ENCODE measurements at places on chromosomes 4 and X.

GRCh38 chr4:52903273-52903672 is 41.2 kb downstream of the RASL11B start:
- DNase-seq = no peak

DNA sequence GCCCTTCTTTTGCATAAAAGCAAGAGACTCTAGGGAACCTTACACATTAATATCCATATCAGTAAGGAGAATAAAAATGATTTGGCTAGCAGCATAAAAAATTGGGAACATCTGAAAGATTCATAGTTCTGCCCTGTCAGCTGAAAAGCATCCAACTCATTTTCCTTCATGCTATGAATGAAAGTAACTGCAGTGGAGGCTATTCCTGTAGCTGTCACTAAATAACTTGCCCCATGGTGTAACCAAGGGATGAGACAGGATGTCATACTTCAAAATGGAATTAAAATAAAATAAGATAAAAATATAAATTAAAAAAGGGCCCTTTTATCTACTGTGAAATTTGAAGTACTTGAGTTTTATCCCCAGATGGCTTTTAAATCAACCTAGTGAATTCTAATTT is 878.8 kb downstream of the C4orf33 start:
- DNase-seq = no peak

GRCh38 chrX:2484256-2484655 is 16.5 kb downstream of the DHRSX start:
- no peak for DNase-seq

DNA sequence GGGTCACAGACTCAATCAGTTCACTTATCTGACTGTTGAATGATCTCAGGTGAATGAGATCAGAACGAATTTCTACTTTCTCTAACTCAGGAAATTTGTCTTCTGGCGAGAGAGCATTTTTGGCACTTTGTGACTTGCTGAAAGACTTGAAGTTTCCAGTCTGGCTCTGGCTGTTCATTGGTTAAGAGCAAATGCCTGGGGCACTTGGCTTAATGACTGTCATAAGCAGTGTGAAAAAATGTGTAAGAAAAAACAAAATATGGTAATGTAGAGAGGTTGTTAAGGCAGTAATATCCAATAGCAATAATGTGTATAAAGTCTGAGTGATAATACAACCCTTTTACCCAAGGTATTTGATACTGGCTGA is 71.3 kb upstream of the PGRMC2 start:
- DNase-seq = no peak

DNA sequence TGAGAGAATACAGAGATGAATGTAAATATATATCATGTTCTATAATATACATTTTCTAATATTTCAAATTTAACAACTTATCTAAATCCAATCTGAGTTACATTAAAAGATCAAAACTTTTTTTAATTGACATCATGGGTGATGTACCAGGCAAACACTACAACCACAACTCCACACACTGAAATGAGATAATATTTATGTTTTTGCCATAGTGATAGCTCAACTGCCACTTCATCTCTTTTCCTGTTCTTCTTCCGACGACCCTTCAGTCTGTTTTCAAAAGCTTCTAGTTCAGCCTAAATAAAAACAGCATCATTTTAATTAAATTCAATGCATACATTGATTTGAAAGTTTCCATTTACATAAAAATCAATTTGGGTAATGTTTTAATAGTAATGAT is 10.2 kb upstream of the CORIN start:
- DNase-seq = no peak

DNA sequence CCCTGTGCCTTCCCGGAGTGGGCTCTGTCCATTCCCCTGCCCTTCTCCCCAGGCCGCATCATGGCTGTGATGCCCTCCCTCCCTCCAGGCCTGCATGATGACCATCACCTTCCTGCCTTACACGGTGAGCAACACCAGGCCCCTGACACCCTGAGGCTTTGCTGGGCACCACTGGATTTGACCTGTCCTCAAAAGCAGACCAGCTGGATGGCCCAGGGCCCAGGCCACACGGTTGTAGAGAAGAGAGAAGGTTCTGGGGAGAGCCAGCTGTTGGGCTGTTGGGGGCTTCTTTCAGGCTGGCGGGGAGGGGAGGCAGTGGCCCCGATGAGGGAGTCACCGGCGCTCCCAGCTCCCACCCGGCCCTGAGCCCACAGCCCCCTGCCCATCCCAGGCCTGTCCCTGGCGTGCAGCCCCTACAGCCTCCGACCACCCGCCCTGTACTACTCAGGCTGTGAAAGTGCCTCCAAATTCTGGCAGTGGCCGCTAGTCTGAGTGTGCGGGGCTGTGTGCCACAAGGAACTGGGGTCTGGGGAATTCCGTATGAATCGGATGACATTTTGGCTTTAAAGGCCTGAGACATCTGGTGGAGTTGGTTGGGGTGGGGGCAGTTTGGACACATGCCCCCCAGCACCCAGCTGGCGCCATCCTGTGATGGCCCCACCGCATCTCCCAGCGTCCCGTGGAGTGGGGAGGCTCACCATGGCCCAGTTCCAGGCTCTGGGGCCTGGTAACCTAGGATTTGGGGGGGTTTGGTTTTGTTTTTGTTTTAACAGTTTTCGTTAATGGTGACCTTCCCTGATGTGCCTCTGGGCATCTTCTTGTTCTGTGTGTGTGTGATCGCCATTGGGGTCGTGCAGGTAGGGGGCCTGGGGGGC is 19.6 kb downstream of the TMEM175 start:
- no peak for DNase-seq

- no peak for DNase-seq
Measured at GRCh38 chrX:70494441-70494840, 49.8 kb downstream of the DLG3 start.

DNA sequence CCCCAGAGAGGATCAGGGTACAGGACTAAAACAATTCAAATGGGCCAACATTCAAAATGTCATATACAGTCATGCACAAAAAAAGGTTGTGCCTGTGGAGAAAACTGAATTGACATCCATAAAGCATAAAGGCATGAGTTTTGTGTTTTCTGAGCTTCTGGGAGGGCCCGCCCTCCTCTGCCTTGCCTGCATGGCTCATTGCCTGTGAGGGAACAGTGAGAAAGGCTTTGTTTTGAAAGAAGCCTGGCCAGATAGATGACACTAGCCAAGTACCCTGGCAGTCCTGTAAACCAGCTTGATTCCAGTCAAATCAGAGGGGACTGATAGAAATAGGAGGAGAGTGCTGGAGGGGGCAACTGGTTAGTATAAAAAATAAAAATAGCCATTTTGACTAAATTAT is 194.3 kb downstream of the KIT start:
- DNase-seq = no peak

- DNase-seq = no peak
Measured at GRCh38 chr4:83605210-83605609, 69.3 kb downstream of the GPAT3 start.

GRCh38 chr4:38308728-38309311 is 348.6 kb downstream of the PTTG2 start:
- DNase-seq = no peak

DNA sequence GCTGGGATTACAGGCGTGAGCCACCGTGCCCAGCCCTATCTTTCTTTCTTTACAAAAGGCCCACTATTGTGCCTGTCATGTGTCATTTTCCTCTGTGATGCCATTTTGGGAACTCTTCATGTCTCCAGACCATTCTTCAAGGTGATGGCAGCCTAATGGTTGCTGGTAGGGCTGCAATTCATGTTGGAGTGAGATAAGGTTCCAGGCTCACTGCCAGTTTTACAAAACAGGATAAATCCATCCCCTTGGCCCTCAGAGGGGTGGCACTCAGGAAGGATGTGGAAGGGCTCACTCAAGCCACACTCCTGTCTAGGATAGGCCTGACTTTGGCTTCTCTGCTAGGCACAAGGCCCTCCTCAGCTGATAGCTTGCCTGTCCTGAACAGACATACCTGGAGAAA is 3.8 kb downstream of the TCEAL9 start:
- no peak for DNase-seq

GRCh38 chr4:38242822-38243387 is 282.7 kb downstream of the PTTG2 start:
- peak; percentile 12 for DNase-seq

- no peak for DNase-seq
Measured at GRCh38 chr4:75655562-75655961, 17.6 kb downstream of the G3BP2 start.

- DNase-seq = no peak
Measured at GRCh38 chr4:120847019-120847582, 75.4 kb downstream of the PRDM5 start.

DNA sequence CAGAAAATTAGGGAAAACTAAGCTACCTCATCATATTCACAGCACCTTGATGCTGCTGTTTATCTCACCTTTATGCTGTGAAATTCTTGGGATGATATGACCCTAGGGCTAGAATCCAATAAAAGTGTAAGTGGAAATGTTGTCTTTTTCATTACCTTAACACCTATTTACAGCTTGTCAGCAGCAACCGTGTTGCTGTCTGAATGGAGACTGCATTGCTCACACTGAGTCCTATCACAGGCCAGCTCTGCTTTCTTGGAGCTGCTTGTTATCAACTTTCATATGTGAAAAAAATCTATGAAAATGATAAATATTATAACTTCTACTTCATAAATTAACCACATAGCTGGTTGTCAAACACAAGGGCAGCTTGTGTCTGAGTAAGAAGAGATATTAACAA is 789.5 kb downstream of the TECRL start:
- DNase-seq = no peak

DNA sequence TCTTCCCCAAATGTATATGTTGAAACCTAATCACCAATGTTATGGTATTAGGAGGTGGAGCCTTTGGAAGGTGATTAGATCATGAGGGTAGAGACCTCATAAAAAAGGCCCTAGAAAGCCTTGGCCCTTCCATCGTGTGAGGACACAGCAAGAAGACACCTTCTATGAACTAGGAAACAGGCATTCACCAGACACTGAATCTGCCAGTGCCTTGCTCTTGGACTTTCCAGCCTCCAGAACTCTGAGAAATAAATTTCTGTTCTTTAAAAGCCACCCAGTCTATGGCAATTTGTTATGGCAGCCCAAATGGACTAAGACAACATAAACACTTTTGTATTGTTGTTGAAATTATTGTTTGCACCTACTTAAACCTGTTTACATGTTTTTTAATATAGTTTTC is 221.8 kb upstream of the RPS6KA3 start:
- no peak for DNase-seq

DNA sequence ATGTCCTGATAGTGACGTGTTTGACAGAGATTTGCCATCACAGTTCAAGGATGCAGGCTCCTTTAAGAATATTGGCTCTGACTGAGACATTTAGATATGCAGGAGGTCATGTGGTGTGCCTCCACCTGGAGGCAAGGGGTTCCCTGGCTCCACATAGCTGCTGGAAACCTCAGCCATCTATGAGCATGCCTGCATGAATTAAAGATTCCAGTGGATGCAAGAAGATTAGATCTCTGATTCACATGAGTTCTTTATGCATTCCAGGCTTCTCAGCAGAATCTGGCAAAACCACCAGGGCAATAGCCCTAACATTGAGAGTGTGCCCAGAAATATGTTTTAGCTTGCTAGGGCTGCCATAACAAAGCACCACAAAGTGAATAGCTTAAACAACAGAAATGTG is 298.5 kb upstream of the AADAT start:
- no peak for DNase-seq

DNA sequence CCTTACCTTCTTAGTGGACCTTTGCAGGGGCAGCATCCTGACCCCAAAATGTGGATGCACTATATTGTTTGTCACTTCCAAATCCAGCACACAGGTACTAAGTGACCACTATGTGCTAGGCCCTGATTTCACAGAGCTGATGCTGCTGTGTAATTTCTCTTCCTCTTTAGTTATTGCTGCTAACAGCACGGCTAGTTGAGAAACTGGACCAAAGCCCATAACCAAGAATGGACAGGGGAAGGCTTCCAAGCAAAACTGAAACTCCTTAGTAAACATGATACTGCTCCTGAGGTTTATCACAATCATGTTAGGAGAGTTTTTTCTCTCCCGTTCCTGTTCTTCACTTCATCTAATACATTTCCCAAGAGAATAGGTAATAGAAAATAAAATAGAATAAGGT is 172.9 kb upstream of the TTC29 start:
- no peak for DNase-seq

- DNase-seq = no peak
Measured at GRCh38 chrX:31209005-31209628, 137.3 kb upstream of the FTHL17 start.

- no peak for DNase-seq
Measured at GRCh38 chrX:30592831-30593230, 15.3 kb upstream of the TASL start.

GRCh38 chr4:112775801-112776200 is 138.9 kb downstream of the LARP7 start:
- no peak for DNase-seq

- DNase-seq = no peak
Measured at GRCh38 chr4:122591196-122591595, 29.7 kb downstream of the IL21 start.

DNA sequence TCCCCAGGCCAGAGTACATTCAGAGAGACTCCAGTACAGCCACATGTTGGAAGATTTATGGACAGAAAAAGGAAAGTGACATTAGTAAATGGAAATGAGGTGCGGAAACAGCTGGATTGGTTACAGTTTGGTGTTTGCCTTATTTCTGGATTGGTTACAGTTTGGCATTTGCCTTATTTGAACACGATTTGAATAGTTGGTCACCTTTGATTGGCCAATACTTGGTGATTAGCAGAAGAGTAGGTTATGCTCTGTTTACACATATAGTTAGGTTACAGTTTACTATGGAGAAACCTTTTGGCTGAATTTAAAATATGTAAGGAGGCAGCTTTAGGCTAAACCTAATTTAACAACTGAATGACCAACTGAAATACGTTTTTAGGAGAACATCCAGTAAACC is 173.7 kb downstream of the AASDH start:
- no peak for DNase-seq

GRCh38 chr4:70979445-70980008 is 13.9 kb upstream of the DCK start:
- DNase-seq = no peak

- DNase-seq = no peak
Measured at GRCh38 chr4:85928775-85929591, 430.9 kb downstream of the MAPK10 start.

- DNase-seq = no peak
Measured at GRCh38 chrX:12570859-12571501, 220.2 kb upstream of the PRPS2 start.

GRCh38 chr4:7769396-7770223 is 170.1 kb downstream of the AFAP1 start:
- DNase-seq = no peak

GRCh38 chr4:41661442-41662076 is 87.0 kb downstream of the PHOX2B start:
- DNase-seq = no peak

- no peak for DNase-seq
Measured at GRCh38 chr4:19689511-19689910, 562.2 kb upstream of the SLIT2 start.

DNA sequence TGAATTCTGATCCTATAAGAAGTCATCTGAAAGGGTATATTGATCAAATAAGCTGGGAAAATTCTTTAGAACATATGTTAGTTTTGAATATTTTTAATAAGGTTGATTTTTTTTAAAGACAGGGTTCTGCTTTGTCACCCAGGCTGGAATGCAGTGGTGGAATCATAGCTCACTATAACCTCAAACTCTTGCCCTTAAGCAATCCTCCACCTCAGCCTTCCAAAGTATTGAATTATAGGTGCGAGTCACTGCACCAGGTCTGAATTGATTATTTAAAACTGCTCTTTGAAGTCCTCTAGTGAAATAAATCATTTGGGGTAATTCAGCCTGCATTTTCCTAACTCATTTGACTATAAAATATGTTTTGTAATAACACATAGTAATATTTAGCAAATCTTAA is 812.3 kb downstream of the PDHA2 start:
- no peak for DNase-seq
